ENCODE measurements at places on chromosomes 7 and 10.
A peak's percentile ranks its signal among the peaks of the same experiment; 100 is the strongest.

DNA sequence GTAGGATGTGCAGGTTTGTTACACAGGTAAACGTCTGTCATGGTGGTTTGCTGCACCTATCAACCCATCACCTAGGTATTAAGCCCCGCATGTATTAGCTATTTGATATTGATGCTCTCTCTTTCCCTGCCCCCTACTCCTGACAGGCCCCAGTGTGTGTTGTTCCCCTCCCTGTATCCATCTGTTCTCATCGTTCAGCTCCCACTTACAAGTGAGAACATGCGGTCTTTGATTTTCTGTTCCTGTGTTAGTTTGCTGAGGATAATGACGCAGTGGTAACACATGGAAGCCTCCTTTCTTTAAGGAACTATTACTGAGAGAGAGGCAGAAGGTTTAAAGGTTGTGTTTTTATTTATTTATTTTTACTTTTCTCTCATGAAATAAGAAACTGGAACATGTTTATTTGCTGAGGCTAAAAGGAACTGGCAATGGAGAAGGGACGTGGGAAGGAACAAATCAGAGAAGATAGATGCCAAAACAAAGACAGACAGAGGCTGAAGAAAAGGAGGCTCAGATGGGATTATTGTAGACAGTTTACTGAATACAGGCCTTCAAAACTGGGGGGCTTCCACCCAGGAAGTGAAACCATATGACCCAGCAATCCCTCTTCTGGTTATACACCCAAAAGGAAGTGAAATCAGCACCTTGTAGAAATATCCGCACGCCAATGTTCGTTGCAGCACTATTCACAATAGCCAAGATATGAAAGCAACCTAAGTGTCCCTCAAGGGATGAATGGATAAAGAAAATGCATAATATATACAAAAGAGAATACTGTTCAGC lies 556.3 kb downstream of the GRM8 start:
- no peak for DNase-seq

- no peak for DNase-seq
Observed at GRCh38 chr7:3949242-3949640, 648.2 kb downstream of the SDK1 start.

- no peak for DNase-seq
Observed at GRCh38 chr10:44930904-44931620, 19.9 kb downstream of the TMEM72 start.

DNA sequence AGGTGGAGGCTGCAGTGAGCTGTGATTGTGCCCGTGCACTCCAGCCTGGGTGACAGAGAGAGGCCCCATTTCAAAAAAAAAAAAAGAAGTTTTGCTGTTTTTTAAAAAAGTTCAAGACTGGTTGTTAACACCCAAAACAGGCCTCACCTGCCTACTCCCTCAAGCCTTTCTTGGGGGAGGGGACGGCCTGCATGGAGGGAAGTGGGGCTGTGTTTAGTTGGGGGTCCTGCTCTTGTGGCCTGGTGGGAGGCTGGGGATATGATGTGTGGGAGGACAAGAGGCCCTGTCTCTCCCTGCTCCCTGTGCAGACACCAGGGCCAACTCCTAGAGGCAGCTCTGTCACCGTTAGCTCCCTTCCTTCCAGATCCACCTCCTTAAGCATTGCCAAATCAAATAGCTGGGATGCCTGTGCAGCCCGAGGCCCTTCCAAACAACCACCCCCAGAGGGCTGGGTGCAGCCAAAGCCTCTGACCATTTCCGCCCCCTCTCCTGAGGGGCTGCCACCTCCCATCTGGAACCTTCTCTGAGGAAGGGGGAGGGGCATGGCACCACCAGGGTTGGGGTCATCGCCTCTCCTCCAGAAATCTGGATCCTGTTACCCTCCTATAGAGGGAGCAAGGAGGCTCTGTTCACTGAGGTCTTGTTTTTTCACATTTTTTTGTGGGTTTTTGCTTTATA lies 32.9 kb upstream of the ANKRD2 start:
- peak; percentile 89 for DNase-seq

DNA sequence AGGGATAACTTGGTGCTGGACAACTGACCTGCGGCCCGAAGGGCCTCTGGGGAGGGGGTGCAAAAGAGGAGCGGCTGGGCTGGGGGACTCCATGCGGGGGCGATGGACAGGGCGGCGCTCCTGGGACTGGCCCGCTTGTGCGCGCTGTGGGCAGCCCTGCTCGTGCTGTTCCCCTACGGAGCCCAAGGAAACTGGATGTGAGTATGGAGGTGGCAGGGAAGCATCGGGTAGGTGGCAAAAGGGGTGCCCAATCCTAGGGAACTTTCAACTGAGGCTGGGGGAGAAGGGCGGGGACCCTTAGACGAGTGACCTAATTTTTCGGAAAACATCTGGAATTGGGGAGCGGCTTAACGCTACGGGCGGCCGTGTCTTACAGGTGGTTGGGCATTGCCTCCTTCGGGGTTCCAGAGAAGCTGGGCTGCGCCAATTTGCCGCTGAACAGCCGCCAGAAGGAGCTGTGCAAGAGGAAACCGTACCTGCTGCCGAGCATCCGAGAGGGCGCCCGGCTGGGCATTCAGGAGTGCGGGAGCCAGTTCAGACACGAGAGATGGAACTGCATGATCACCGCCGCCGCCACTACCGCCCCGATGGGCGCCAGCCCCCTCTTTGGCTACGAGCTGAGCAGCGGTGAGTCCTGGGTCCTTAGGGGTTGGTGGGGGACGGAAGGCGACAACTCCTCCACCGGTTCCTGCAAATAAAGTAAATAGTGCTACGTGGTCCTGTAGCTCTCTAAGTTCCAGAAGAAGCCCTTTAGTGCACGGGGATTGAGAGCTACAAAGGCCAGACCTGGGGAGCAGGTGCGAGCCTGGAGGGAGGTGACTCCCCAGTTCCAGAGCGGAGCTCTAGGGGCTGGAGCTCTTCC lies 622 bp downstream of the WNT16 start:
- no peak for DNase-seq

DNA sequence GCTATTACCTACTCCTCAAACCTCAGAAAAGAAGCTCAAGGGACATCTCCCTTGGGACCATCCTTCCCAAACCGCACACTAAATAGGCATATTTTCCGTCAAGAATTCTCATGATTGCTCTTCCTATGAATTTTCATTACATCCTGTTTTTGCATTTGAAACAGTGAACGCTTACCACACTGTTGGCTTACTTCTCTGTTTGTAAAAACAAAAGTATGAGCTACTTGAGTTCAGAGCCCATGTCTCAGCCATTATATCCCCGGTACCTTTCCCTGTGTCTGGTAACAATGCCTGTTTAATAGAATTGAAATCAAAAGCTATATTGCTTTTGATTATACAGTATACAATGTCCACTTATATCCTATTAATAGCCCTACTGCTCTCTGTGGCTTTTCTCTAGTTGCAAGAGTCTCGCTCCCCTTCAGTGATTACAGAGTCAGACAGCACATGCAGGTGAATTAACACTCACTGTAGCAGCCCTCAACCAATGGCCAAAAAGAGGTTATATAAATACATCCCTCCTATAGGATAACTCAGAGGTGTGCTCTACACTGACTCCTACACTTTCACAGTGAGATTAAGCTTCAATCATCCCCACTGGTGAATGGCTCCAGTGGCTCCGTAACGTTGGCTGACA lies 264.4 kb downstream of the SORCS1 start:
- no peak for DNase-seq

GRCh38 chr10:113541549-113541927 lies 11.3 kb upstream of the HABP2 start:
- DNase-seq, result no peak

DNA sequence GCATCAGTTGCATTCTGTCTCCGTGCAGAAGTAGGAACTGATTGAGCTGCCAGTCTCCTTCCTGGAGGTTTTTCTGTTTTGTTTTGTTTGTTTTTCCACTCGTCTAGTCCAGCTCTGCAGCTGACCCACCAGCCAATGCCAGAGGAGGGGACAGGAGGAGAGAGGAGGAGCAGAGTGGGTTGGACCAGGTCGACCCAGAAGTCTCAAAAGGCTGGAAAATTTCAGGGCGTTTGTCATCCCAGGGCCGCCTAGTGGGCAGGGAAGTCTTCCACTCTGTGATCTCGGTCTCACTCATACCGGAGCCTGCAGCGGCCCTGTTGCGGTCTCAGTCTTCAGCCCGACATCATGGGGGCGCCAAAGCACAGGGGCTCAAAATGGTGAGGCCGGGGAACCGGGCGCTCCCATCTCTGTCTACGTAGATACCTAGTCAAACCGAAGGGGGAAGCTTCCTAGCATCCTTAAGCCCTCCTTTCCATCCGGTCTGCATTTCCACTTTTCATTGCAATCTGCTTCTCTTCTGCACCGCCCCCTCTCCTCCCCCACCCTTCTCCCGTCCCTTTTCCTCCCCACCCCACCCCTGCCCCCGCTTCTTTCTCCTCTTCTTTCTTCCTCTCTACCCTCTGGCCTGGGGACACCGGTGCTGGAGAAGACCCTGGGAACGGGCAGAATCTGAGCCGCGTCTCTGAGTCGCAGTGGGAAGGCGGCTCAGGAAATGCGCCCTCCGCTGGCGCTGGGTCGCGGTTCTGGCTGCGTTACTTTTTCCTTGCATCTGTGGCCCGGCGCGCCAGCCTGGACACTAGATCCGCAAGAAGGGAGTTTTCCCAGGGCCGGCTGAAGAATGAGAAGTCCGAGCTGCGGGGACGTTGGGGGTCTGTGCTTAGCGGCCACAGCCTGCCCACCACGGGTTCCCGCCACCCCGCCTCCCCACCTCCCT lies 16.2 kb upstream of the PAX2 start:
- DNase-seq, result no peak

DNA sequence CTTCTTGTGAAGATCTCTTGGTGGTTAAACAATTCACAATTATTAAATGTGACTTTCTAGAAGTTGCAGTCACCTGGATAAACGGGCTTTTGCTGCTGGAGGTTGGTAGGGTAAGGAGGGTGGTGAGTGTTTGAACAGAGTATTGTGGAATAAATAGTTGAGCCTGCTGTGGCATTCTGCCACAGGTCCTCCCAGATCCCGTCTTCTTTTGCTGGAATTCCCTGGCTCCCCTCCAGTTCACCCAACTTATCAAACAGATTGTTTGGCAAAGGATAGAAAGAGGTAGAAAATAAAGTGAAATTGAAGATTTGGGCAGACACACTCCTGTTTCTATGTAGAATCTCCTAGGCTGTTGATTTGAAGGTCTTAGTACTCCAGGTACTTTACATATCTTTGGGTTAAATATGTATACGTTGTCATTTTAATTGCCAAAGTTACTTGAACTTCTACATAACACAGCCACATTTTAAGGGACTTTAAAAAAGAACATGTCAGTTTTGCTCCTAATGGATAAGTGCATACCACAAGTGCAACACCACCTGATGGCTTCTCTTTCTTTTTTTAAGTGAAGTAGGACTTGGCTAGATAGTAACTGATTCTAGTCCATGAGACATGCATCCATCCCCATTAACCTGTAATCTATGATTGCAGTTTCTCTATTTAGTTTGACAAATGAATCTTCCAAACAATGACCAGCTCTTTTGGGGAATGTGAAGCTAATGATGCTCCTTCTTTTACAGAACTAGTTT lies 83.0 kb downstream of the ARL4A start:
- peak; percentile 61 for DNase-seq

- DNase-seq, result no peak
Observed at GRCh38 chr10:110980807-110981206, 61.4 kb downstream of the SHOC2 start.

GRCh38 chr10:16847644-16848043 lies 30.4 kb upstream of the RSU1 start:
- DNase-seq, result peak; percentile 59

Measured in foreskin fibroblast (primary cell).